ENCODE measurements at places on chromosomes 7 and 10.

GRCh38 chr10:112732277-112732921 lies 217.6 kb upstream of the TCF7L2 start:
- no peak for DNase-seq

DNA sequence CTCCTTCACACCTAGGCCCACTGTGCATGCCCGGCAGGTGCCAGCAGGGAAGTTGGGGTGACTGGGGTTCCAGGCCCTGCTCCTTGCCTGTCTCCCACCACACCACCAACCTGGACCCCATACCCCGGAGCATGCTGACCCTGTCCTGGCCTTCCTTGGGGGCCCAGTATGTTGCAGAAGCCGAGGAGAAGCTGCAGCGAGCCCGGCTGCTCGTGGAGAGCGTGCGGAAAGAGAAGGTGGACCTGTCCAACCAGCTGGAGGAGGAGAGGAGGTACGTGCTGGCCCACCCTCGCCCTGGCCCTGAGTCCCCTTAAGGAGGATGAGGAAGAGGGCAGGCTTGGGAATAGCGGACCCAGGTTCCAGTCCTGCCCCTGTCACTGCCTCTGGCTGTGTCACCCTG lies 70.8 kb downstream of the CLIP2 start:
- DNase-seq, result no peak

GRCh38 chr10:86375204-86375603 lies 8.6 kb upstream of the GRID1 start:
- DNase-seq, result no peak

GRCh38 chr10:49465736-49466135 lies 69.8 kb upstream of the DRGX start:
- no peak for DNase-seq

- DNase-seq, result no peak
These were observed 302.6 kb downstream of the KLF6 start for GRCh38 chr10:3482200-3482993.

GRCh38 chr7:1403638-1404459 lies 55.4 kb downstream of the MICALL2 start:
- DNase-seq, result no peak

DNA sequence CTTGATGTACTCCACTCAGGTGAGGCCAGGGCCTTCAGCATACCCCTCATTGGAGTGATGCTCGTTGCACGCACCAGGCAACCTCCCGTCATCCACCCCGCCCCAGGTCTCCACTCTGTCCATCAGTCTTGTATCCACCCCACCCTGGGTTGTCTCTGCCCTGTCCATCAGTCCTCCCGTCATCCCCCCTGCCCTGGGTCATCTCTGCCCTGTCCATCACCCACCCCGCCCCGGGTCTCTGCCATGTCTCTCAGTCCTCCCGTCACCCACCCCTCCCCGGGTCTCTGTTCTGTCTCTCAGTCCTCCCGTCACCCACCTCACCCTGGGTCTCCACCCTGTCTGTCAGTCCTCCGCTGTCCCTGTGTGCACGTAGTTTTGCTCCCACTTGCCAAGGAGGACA lies 59.9 kb downstream of the WDR37 start:
- DNase-seq, result no peak

DNA sequence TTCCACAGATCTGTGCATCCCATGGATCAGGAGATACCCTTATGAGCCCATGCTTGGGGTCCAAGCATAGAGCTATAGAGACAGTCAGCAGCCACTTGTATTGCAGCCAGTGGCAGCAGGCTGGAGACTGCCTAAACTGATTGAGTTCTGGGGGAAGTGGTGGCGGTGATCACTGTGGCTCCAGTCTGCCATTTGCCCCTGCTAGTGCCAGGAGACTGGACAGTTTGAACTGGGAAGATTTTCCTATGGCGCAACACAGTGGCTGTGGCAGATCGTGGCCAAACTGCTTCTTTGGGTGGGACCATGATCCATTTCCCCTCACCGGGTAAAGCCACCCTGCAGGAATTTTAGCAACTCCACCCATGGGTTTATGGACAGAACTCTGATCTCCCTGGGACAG lies 679.7 kb upstream of the SEMA3D start:
- no peak for DNase-seq

DNA sequence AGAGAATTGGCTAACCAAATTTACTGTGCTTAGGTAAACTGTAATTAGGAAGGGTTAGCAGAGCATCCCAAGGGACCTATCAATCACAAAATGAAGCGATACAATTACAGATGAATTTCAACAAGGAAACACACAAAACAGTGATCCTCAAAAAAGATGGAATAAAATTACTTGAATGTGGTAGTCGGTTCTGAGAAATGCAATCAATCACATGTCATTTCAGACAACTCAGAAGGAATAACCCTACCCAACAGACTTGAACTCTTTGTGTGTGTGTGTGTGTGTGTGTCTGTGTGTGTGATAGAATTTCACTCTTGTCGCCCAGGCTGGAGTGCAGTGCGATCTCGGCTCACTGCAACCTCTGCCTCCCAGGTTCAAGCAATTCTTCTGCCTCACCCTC lies 43.5 kb downstream of the ST8SIA6 start:
- DNase-seq, result no peak

DNA sequence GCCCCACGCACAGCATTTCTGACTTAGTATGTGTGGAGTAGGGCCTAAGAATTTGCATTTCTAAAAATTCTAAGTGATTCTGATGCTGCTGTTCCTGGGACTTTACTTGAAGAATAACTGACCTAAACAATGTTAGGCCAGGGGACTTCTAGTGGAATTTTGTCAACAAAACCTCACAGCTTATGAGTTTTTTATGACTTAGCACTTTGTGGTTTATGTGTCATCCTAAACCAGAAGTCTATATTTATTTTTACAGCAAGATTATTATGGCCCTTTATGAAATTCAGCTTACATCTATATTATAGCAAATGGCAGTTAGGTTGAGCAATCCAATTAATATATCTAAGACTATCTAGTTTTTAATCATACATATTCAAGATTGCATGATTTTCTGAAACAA lies 24.6 kb upstream of the BET1 start:
- no peak for DNase-seq

GRCh38 chr10:82628373-82628772 lies 753.4 kb downstream of the NRG3 start:
- no peak for DNase-seq

- no peak for DNase-seq
These were observed 286.7 kb downstream of the INHBA start for GRCh38 chr7:41416208-41416595.
